Left lobe of liver (tissue), 2 donors: ENCODE measurements at places on chromosomes 12 and 14.

GRCh38 chr12:58801986-58802385 is 118.3 kb downstream of the LRIG3 start:
- no peak for DNase-seq

- no peak for DNase-seq
Observed at GRCh38 chr12:130219929-130220705, 57.9 kb downstream of the FZD10 start.

DNA sequence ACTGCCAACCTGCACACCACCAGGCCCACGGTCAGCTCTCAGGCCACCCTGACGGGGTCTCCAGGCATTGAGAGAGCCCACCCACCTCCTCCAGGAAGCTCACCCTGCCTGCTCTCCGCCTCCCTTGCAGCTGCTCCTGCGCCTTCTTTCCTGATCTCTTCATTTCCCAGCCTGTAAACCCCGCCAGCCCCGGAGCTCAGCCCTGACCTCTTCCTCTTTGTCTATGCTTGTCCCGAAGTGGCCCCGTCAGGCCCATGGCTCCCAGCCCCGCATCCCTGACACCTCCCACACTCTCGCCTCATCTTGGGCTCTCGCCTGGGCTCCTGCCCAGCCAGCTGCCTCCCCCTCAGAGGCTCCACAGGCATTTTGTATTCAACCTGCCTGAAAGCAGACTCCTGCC is 139.3 kb downstream of the CALM1 start:
- no peak for DNase-seq

- DNase-seq: no peak
Observed at GRCh38 chr12:132253698-132254480, 75.5 kb downstream of the GALNT9 start.

GRCh38 chr12:54017027-54017788 is 8.4 kb downstream of the HOXC8 start:
- no peak for DNase-seq

DNA sequence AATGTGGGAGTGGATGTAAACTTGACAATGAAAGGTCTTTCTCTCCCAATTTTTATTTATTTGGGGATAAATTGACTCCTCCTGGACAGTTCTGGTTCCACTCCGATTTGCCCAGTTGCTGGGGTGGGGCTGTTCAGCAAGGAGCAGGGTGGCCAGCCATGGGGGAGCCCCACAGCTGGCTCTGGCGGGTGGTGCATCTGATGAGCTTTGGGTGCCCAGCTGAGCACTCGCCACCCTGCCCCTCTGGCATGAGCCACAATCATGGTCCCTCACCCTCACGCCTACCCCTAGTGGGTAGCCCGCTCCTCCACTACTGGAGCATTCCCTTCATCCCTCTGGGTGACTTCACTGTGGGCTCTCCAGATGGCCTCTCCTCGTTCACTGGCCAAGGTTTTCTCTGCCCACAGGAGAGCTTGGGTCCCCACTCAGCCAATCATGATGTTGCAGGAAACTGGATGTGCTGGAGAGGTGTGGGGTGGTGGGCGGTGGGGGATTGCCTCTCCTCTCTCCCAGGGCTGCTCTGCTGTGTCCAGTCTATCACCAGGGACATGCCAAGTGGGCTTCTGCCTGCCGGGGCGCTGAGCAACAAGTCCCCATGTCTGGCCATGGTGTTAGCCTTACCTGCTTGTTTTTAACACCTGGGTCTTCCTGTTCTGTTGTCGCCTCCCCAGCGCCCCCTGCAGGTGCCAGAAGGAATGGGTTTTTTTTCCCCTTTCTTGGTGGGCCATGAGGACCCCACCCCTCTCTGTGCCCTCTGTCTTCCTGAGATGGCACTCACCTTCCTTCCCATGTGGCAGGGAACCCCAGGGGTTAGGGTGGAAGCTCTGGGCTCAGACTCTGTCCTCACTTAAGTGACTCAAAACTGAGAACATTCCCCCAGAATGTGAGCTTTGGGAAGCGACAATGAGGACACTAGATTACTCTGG is 3.4 kb downstream of the CYP46A1 start:
- peak; percentile 44 for DNase-seq
